ENCODE measurements at places on chromosomes 12 and 14.

DNA sequence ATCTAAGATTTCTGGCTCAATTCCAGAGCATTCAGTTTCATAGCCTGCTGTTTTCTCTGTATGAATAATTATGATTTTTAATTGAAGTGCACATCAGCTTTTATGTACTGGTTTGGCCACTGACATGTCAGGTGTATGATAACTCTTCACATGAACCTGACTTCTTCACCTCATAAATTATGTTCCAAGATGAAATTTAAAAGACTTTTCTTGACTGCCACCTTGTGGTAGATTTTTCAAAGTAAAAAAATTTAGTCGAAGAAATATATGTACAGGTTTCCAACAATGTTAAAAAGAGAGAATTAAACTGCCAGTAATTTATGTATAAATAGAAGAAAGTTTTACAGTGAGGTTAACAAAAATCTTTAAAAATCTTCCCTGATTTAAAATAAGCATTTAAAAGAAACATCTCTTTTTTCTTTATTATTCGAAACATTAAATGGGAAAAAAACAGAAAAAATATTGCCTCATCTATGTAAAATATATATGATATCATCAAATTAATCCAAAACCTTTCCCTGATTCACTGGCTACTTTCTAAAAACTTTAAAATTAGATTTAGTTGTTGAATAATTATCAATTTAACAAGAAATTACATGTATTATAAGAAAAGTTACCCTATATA lies 124.9 kb upstream of the ATXN7L3B start:
- no peak for DNase-seq

GRCh38 chr14:60092526-60092920 lies 800 bp downstream of the PCNX4 start:
- no peak for DNase-seq

DNA sequence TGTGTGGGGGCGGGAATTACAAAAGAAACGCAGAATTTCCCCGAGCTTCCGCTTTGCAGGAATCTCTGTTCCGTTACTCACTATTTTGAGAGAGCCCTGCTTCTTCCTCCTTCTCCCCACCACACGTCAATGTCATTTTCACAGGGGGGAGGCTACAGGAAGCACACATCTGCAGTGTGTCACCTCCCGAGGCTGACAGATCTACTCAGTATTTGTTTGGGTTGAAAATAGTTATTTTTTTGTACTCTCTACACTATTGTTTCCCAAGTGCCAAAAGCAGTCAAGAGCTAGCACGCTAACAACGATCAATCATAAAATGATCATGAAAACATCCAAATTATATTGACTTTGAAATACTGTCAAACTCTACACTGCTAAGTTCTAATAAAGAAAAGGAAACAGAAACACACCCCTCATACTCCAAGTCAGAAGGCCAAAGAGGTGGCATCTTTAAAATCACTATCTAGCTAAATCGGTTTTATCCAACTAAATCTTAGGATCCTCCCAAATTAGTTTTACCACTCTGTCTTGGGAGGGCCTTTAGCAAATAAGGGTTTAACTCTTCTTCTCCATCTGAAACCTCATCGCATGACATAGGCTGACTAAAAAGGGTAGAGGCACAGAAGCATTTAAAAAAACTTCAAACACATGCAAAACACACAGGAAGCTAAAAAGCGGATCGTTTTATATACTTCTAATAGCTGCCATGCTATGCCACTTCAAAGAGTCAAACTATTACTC lies 51.8 kb downstream of the FOXN3 start:
- DNase-seq = no peak

- peak; percentile 91 for DNase-seq
Observed at GRCh38 chr12:104381731-104382480, 74.8 kb upstream of the CHST11 start.

DNA sequence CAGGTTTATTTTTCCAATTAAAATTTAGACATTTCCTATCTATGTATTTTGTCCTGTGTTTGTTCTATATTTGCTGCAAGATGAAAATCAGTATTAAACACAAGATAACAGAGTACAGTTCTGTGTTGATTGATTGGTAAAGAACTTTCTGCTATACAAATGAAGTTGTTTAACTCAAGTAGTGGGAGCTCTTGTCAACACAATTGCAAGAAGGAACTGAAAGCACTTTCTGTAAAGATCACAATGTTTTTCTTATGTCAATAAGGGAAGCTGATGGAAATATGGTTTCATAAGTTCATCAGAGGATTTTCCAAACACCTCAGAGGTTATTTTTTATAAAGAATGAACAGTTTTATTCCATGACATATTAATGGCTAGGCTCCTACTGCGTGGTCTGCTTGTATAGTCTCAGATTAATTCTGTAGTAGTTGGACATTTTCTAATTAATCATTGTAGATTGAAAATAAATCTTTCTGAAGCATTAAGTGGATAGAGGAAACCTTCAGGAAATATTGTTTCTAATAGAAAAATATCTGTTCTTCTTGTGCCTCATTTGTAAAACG lies 379.5 kb downstream of the LRFN5 start:
- DNase-seq = no peak

DNA sequence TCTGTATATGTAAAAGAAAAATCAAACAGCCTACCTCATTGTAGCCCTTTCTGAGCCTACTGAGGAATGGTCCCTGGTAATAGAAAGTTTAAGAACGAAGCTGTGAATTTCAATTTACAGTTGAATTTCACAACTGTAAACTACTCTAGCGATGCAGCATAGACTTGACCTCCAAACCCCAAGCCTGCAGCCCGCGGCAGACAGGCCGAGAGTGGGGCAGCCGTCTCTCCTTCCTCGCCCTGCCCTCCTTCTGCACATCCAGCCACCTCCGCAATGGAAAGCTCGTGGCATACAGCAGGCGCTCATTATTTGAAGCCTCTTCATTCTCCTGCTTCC lies 15.3 kb downstream of the RNASE2 start:
- DNase-seq = no peak

- no peak for DNase-seq
Observed at GRCh38 chr12:28795311-28795710, 353.8 kb upstream of the FAR2 start.

- DNase-seq = no peak
Observed at GRCh38 chr14:59097681-59098080, 90.8 kb upstream of the DAAM1 start.

DNA sequence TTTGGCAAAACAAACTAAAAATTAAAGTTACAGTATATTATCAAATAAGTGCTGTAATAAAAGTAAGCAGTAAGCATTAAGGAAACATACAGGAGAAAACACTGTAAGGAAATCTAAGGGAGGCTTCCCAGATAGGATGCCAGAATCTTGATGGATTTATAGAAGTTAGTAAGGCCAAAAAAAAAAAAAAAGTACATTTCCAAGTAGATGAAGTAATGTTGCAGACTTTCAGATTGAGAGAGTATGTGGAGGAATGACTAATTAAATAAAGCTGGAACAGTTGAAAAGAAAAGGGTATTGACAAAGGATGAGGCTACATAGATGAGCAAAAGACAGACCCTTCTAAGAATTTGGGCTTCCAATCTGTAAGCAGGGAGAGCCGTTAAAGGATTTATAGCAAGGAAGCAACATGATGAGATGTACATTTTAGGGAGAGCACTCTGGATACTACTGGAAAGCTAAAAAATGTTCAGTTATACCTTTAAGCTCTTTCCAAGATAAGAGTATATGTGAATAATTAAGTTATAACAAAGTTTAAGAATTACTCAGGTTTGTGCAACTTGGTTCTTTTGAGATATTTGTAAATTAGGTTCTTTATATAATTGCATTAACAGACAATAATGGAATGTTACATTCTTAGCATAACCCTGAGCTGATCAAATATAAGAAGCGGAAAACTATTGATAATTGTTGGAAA lies 87.5 kb upstream of the MON2 start:
- DNase-seq = no peak

- no peak for DNase-seq
Observed at GRCh38 chr12:16300122-16300521, 22.6 kb upstream of the SLC15A5 start.

- no peak for DNase-seq
Observed at GRCh38 chr14:91997492-91997891, 42.4 kb downstream of the TRIP11 start.

DNA sequence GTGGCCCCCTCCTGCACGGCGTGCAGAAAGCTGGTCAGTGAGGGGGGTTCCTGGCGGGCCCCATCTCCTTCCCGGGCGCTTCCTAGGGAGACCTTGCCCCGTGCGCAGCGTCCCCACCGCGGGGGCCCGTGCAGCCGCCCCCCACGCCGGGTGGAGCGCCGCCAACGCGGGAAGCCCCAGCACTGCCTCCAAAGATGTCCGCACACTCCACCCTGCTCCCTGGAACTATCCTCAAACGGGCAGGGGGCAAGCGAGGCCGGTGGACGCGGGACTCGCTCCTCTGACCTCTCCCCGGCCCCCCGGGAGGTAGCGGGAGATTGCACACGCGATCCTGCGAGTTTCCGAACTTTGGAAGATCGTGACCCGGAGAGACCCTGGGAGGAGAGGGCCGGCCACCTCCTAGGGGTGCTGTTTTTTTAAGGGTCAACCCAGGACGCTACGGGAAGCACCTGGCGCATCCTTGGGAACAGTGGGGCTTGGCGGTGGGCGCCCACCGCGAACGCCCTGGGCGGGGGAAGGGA lies 1.5 kb upstream of the FZD10 start:
- DNase-seq = no peak

DNA sequence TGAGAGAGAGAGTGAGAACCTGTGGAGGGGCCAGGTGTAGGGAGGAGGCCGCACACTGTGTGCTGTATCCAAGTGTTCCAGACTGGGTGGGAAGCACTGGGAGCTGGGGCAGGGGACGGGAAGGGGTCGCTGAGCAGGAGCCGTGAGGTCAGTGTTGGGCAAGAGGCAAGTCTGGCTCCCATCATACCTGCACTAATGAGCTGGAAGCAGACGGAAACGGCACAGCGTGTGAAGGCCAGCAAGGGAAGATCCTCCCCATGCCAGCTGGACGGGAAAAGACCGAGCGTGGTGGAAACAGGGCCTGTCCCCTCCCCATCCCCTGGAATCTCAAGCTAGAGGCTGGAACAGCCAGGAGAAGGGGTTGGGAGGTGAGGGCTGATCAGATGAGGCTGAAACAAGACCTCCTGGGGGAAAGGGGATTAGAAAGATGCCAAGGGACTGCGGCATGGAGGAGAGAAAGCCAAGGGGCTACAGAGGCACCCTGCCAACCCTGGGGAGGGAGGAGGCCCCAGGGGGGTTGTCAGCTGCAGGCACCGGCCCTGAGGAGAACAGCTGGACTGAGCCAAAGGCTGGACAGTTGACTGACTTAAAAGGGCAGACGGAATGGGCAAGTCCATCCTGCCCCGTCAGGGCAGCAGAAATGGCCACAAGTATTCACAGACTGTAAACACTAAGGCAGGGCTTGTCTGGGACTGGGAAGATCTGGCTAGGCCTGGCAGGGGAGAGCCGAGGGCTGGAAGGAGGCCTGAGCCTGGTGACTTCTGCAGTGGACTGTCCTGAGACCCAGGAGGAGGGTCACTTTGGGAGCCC lies 19.0 kb upstream of the LTBP2 start:
- DNase-seq = no peak

GRCh38 chr14:102474934-102475333 lies 34.6 kb downstream of the ANKRD9 start:
- DNase-seq = no peak

GRCh38 chr14:76812093-76812421 lies 625 bp downstream of the ANGEL1 start:
- DNase-seq = no peak

- no peak for DNase-seq
Observed at GRCh38 chr14:68879841-68880575, 87.1 kb upstream of the ZFP36L1 start.

- no peak for DNase-seq
Observed at GRCh38 chr12:127594351-127594970, 672.5 kb upstream of the TMEM132C start.

GRCh38 chr14:83120187-83120586 lies 1586.5 kb upstream of the SEL1L start:
- no peak for DNase-seq

Measured in vagina (tissue), 2 donors.